Activated effector memory CD4-positive, alpha-beta T cell treated with anti-CD3 and anti-CD28 coated beads, Interleukin-2, amount 50 U/mL, for 16 hours (primary cell): ENCODE measurements at places on chromosomes 1 and 21.

GRCh38 chr1:39076127-39076798, 50.1 kb downstream of the NDUFS5 start:
- DNase-seq = peak; percentile 38

- no peak for DNase-seq
Measured at GRCh38 chr1:87136607-87137341, 191.9 kb upstream of the LMO4 start.

DNA sequence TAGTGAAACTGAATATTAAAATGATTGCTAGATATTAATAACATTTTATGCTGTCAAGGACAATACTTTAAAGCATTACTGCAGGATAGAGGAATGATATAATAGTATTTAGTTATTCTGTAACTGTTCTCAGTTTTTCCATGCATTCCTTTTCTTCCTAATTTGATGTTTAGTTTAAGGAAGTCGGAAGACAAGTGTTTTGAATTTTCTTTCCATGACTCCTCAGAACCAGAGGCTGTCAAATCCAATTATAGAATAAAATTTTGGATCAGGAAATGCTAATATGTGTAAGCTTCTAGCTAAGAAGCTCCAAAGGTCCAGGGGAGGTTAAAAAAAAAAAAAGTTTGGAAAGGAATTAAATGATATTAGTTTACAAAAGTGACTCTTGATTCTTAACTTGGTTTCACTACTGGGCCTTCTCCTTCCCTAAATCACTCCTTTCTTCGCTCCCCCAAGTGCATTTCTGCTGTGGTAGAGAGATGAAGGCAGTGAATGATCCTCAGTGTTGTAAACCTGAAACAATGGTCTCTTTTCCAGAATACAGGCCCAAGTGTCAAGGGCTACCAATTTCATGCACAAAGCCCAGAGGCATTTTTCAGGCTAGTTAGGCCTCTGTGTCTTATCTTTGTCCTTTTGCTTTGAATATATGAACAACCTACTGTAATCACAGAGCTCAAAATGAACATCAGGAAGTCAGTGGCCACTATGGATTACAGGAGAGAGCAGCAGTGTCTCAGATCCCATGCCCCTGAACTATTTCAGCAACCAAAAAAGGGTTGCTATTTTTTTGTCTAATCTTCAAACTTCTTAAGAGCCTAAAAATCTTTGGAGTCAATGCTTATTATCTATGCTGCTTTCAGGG, 6.2 kb downstream of the ADSS2 start:
- no peak for DNase-seq

DNA sequence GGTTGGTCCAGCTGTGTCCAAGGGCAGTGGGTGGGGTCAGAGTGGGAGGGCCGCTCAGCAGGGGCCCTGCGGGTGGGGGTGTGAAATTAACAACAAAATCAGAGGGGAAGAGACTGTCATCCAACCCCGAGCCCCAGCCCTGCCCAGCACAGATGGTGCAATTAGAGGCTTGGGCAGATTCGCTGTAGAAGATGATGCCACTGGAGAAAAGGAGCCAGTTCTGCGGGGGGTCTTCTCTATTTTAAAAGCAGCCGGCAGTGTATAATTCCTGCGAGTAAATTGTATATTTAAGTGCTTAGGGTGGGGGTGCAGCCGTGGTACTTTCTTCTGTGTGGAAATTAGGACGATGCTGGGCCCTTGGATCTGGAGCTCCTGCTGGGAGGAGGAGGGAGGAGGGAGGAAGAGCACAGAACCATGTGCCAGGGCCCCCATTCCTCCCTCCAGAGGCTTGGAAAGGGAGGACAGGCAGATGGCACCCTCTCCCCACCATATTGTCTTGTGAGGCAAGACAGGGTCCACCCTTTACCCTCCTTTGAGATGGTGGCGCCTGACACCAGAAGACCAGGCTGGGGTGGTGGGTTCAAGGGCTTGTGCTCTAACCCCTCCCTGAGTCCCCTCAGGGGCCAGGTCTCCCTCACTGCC, 89.2 kb downstream of the ACTL8 start:
- DNase-seq = no peak

GRCh38 chr1:210446479-210446878, 117.8 kb downstream of the HHAT start:
- peak; percentile 92 for DNase-seq

DNA sequence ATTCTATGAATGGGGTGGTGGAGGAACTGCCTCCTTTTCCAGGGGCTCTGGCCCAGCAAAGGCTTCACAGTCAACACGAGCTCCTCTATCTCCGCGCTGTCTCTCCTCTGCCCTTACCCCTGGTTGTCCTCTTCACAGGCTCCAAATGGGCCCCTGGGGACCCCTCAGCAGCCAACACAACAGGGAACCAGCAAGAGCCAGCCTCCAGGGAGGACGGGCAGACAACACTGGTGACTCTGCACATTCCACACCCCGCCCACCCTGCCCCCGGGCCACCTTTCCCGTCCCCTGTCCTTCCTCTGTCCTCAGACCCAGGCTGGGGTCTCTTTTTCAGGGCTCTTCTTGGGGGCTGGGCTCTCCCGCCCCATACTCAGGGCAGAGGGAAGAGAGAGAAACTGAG, 17.5 kb upstream of the ETV3 start:
- no peak for DNase-seq

- DNase-seq = peak; percentile 61
Measured at GRCh38 chr1:41751804-41752513, 166.8 kb downstream of the HIVEP3 start.

GRCh38 chr21:34533938-34534337, 21.9 kb upstream of the KCNE1 start:
- DNase-seq = no peak

GRCh38 chr1:86714561-86715244, 10.3 kb downstream of the SH3GLB1 start:
- no peak for DNase-seq

DNA sequence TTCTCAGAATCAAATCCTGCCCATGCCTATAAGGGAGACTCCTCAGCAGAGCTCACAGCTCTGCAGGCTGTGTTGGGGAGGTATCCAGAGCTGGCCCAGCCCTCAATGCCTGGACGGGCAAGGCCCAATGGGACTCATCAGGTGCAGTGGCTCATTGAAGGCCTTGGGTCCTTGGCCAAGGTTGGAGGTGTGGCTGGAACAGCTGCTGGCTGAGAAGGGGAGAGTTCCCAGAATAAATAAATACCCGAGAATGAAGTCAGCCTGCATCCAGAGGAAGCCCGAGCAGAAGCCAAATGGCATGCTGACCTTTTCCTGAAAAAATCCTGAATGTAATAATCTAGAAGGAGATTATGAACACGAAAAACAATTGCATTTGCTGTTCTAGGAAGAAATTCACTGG, 25.2 kb upstream of the IKBKE start:
- no peak for DNase-seq

DNA sequence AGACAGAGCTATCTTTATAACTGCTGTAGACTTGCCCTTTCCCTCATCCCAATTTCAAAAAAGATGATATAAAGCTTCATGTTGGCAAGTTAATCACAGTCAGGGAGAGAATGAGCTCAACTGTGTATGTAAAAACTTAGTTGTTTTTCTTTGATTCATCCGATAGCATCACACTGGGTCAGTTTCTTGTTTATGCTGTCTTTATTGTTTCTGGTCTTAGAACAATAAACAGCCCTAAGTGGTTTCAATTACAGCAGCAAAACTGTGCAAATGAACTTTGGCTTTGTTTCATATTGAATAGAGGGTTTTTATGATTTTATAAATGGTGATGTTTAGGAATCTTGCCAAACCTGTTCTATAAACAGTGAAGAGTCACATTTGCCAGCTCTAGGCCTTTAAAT, 423.8 kb upstream of the CXADR start:
- no peak for DNase-seq

GRCh38 chr1:179052776-179053175, 27.1 kb downstream of the FAM20B start:
- DNase-seq = no peak

DNA sequence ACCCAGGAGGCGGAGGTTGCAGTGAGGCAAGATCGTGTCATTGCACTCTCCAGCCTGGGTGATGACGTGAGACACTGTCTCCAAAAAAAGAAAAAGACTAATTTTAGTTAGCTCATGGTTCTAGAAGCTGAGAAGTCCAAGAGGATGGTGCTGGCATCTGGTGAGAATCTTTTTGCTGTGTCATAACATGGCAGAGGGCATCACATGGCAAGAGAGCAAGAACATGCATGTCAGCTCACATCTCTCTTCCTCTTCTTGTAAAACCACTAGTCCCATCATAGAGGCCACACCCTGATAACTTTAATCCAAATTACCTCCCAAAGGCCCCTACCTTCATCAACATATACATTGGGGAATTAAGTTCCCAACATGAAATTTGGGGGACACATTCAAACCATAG, 13.8 kb upstream of the CNN3 start:
- DNase-seq = no peak

- DNase-seq = no peak
Measured at GRCh38 chr1:37752213-37752582, 12.7 kb downstream of the EPHA10 start.

DNA sequence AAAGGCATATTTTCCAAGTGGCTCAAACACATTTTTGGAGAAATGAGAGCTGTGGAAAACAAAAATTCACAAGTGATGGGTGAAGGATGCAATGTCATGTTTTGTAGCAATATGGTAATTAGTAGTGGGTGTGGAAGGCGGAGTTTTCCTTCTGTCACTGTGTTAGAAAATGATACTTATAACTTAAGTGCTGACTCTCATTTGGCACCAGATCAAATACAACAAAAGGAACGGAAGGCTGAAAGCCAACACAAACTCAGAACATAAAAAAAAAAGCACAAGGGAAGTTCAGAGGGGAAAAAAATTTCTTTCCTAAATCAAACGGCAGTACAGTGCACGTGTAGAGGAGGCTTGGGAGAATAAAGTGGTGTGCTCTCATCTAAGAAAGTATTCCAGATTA, at the start of gene TNFSF18:
Gene TNFSF18 (minus strand): TSS at position 77 of the 400 bp plus-strand sequence. CDS start 45 bp downstream, at position 32.
- no peak for DNase-seq
